ENCODE measurements at places on chromosomes 3 and 15. TPM values are rescaled to one million over a fixed set of nuclear protein-coding genes. Genes with fewer than 3 reads are reported as not detected.
A peak's percentile ranks its signal among the peaks of the same experiment; 100 is the strongest.

The IMPDH2 gene
- 82.8 TPM for total RNA-seq

GRCh38 chr3:16140116-16140893 is 34.2 kb upstream of the GALNT15 start:
- DNase-seq: peak; percentile 43

DNA sequence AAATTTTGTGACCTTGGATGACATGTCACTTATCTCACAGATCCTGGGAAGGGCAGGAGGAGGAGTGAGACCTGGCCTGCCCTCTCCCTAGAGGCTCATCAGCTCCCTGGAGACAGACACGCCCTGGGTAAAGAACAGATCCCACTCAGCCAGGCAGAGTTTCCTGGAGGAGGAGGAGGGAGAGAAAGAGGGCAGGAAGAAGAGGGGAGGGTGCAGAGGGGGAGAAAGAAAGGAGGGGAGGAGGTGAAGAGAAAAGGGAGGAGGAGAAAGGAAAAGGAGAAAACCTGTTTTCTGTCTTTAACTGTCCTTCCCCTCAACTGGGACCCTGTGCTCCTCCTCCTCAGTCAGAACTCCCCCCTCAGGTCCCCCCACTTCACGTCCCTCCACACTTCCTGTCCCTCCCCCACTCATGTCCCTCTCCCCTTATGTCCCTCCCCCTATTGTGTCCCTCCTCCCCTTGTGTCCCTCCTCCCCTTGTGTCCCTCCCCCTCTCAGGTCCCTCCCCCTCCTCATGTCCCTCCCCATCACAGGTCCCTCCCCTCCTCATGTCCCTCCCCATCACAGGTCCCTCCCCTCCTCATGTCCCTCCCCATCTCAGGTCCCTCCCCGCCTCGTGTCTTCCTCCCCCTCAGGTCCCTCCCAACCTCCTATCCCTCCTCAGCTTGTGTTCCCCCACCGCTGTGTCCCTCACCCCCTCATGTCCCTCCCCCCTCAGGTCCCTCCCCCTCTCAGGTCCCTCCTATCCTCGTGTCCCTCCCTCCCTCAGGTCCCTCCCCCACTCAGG is 52.3 kb upstream of the CGNL1 start:
- no peak for DNase-seq

DNA sequence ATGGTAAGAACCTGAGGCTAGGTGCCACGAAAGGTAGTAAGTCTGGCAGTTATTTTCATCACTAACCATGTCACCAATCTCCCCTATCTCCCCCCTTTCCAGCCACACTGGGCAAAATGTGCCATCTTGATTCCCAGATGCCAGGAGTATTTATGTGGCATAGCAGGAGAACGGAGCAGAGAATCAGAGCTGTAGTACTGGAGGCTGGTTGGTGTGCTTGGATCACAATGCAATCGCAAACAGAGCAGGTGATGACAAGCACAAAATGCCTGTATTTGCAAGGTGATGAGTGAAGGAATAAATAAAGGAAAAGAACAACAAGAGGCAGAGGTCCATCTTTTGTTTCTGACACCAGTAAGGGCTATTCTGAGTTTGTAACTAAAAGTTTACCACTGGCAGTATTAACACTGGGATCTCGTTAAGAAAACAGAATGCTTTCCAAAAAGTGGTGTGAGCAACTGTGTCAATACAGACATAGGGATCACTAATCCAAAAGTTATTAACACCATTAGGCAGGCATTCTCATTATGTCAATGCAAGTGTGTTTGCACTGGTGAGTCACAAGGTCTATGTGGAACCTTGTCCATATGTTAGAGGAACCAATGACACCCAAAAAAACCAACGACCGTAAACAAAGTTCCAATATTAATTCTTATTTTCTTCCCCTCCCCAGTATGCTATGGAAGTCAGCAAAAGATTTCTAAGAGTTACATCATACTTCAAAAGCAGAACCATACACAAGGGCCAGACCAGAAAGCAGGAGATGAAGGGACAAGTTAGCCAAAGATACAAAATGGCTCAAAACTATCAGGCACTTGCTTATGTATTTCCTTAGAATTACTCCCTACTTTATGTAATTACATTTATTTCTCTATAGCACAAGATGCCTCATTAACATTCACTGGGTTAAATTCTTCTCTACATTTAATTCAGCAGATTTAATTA is 556.6 kb downstream of the FOXP1 start:
- DNase-seq: no peak

- no peak for DNase-seq
Observed at GRCh38 chr3:5005367-5005766, 26.1 kb downstream of the BHLHE40 start.
